ENCODE measurements at places on chromosomes 2 and 18. TPM values are rescaled to one million over a fixed set of nuclear protein-coding genes. Genes with fewer than 3 reads are reported as not detected.

DNA sequence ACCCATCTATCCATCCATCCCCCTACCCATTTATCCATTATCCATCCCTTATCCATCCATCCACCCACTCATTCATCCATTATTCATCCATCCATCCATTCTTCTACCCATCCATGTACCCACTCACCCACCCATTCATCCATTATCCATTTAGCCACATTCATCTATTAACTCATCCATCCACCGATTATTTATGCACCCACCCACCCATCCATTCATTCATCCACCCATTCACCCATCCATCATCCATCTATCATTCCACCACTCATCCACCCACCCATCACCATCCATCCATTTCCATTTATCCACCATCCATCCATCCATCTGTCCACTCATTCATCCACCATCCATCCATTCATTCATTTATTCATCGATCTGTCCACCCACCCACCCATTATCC is 137.4 kb upstream of the CTDP1 start:
- DNase-seq, result no peak

GRCh38 chr2:222730366-222730999 is 59.0 kb downstream of the MOGAT1 start:
- DNase-seq, result no peak

GRCh38 chr2:1588051-1588977 is 156.0 kb downstream of the PXDN start:
- no peak for DNase-seq

DNA sequence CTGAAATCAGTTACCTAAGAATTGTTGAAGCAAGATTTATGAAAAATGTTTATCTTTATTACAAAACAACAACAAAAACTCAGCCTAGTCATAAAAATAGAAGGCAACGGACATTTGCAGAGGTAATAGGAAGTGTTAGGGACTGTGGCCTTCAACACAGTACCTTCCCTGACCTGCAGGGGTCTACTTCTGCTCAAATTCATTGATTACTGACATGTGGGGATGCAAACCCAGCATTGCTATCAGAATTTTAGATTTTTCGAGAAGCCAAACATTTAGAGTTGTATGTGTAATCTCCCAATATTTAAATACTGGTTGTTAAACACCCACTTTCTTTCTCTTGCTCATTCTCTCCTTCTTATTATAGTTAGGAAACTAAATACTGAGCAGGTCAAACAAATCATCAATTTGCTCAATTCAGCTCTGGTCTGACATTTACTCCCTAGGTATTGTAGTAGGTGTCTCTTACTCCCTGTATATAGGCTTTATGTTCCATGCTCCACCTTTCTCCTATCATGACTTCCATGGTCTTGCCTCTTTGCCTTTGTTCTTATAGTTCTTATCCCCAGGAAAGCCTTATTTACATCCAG is 198.5 kb downstream of the UBE2E3 start:
- DNase-seq, result no peak

DNA sequence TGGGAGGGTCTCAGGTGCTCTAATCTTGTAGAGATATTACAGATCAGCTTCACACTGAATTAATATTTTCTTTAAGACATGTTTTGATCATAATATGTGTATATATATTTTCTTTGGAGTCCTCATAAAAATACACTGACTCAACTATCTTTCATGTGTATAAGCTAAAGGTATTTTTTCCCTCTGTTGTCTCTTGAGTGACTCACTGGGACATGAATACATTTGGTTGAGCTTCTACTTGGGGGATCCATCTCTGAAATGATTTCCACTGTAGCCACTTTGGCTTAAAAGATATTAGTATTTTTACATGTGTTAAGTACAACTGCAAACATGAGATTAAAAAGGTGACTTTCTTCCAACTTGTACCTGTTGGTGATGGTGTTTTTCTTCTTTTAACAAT is 140.8 kb downstream of the TTN start:
- no peak for DNase-seq

Gene HADHB
- 98.5 TPM for total RNA-seq

Gene GAL3ST2
- not detected for total RNA-seq

- DNase-seq, result no peak
Observed at GRCh38 chr18:75638776-75639471, 211.4 kb upstream of the SMIM21 start.

GRCh38 chr2:121099329-121100290 is 185.4 kb downstream of the TFCP2L1 start:
- DNase-seq, result no peak

DNA sequence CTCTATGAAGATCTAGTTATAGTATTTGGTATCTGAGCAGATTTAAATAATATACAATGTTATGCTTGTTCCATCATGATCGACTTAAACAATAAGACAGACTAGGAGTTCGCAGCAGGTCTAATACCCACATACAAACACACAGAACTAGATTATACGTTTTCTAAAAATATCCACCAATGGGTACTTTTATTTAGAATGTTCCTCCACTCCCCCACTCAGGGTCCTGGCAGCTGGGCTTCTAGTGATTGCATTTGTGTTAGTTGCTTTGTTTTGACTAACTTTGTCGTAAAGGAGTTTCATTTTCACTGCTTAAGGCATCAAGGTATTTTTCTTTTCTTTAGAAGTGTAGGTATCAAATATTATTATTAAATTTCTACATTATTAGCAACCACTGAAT is 91.4 kb downstream of the RPRM start:
- no peak for DNase-seq

- DNase-seq, result no peak
Observed at GRCh38 chr18:56787390-56787789, 136.2 kb downstream of the WDR7 start.

DNA sequence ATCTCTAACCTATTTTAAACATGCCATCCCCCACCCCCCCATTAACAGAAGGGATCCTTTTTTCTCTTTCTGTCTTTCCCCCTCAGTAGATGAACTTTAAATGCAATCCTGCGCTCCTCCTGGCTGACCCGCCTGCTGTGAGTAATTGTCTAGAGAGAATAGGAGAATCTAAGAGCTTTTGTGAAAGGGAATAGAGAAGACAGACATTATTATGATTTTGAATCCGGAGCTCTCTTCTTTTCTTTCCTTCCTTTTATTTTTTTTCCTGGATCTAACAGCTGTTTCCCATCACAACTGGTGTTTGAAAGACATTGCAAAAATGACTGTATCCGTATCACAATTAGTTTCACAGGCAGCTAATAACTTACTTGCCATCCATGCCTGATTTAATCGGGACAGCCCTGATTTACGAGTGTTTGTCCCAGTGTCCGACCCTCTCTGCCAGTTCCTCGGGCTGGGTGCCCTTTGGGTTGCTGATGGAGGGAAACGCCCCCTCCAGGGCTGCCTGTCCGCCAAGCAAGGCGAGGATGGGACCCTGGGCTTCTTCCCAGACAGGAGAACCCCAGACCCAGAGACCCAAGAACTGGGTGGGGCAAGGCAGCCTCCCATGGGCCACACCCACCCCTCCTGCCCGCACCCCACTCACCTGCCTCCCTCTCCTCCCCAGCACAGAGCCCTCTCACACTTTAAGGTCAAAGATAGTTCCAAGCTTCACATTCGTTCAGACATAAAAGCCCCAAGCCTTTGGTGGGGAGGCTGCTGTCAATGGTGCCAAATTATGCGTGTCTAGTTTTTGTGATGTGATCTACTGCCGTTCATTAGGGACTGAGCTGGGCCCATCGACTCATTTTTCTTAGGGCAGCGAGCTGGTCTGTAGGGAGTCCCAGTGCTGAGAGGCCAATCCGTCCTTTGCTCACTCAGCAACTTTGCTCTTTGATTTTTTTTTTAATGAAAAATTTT is 231.7 kb downstream of the ZNF516 start:
- DNase-seq, result no peak

DNA sequence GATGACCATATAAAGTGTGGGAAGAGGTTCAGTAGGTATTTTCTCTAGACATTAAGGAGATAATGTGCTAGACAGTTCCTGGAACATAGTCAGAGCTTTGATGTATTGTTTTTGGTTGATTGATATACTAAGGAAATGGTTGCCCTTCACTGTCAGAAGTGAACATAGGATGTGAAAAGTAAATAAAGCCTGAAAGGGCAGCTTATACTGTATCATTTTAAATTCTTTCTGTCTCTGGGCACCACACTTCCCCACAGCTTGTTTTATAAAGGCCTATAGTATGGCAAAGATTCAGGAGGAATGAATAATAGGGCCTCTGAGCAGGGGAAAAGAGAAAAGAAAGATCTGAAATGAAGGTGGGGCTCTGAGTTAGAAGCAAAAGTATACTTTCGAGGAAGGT is 72.7 kb upstream of the ITPRID2 start:
- no peak for DNase-seq

Data from osteocyte (in vitro differentiated cells).